ENCODE measurements at places on chromosomes 5 and 9.

GRCh38 chr5:912280-913091 is 19.8 kb downstream of the TRIP13 start:
- H3K27me3 ChIP-seq, result no peaks in the 10 kb centered on the region
- H3K4me3 ChIP-seq, result no peak overlapping the region
- no peak for DNase-seq
- H3K27ac ChIP-seq, result peak overlapping the region; percentile 57

DNA sequence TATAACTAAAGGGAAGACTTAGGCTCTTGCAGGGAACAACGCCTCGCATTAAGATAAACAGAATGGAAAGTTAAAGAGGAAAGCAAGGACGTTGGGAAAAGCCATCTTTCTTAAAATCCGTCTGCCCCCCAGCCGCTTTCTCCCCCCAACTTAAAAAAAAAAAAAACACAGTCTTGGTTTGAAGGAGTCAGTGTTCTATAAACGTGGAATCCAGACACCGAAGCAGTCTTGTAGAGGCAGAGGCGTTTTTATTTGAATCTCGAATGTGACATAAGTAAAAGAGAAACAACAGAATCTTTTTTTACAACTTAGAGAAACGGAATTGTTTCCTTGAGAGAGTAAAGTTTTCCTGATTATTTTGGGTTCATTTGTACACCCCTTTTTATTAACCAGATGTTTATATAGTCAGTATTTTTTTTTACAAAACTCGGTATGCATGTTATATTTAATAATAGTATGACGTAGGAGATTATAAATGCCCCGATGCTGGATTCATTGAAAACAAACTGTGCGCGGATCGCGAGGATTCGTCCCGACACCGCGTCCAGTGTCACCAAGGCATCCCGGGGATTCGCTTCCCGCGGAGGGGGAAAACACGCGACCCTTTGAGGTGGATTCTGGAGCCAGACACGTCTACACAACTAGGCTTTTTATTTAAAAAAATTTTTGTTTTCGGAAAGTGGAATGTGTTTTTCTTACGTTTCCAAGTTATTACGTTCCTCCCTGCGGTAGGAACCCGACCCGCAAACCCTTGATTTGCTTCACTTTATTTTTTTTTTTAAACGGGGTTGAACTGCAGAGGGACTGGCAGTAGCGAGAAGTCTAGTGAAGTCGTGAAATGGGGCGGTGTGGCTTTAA is 6.7 kb downstream of the PTCH1 start:
- no peak for DNase-seq
- H3K4me3 ChIP-seq, result peak overlapping the region; percentile 93
- H3K27me3 ChIP-seq, result peaks cover 31% of the 10 kb centered on the region
- H3K36me3 ChIP-seq, result no peaks in the 10 kb centered on the region
- H3K27ac ChIP-seq, result peak overlapping the region; percentile 99

GRCh38 chr9:16670791-16671190 is 199.7 kb downstream of the BNC2 start:
- H3K27me3 ChIP-seq, result no peaks in the 10 kb centered on the region
- H3K27ac ChIP-seq, result no peak overlapping the region
- H3K4me3 ChIP-seq, result no peak overlapping the region
- peaks cover 23% of the 10 kb centered on the region for H3K4me1 ChIP-seq
- no peaks in the 10 kb centered on the region for H3K36me3 ChIP-seq

- no peak overlapping the region for H3K4me3 ChIP-seq
- no peaks in the 10 kb centered on the region for H3K27me3 ChIP-seq
- H3K36me3 ChIP-seq, result peaks cover 32% of the 10 kb centered on the region
- H3K4me1 ChIP-seq, result no peaks in the 10 kb centered on the region
Observed at GRCh38 chr9:128180001-128180400, 11.4 kb downstream of the CIZ1 start.

GRCh38 chr5:109351988-109352864 is 57.5 kb downstream of the PJA2 start:
- no peak for DNase-seq
- H3K36me3 ChIP-seq, result no peaks in the 10 kb centered on the region
- H3K27ac ChIP-seq, result no peak overlapping the region
- no peaks in the 10 kb centered on the region for H3K27me3 ChIP-seq
- no peak overlapping the region for H3K4me3 ChIP-seq
- no peaks in the 10 kb centered on the region for H3K4me1 ChIP-seq

DNA sequence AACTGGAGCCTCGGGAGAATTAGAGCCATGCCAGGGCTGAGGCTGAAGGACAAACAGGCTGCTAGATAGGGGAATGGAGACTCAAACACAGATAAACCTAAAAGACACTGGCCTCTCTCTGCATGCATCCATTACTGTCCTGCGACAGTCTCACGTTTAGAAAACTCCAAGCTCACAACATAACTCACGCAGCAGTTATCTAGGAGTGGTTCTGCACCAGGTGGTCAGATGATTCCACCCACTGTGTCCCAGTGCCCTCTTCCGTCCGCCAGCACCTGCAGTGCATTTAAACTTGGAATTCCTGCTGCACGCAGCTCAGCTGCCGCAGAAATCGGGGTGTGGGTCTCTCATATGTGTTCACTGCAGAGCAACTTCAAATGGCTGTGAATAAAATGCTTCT is 272.6 kb upstream of the IRX2 start:
- H3K4me1 ChIP-seq, result peaks cover 19% of the 10 kb centered on the region
- DNase-seq, result no peak
- no peaks in the 10 kb centered on the region for H3K36me3 ChIP-seq
- no peak overlapping the region for H3K4me3 ChIP-seq
- H3K27ac ChIP-seq, result no peak overlapping the region

GRCh38 chr5:145855763-145856267 is 17.0 kb downstream of the GRXCR2 start:
- no peaks in the 10 kb centered on the region for H3K27me3 ChIP-seq
- H3K36me3 ChIP-seq, result no peaks in the 10 kb centered on the region
- peaks cover 24% of the 10 kb centered on the region for H3K4me1 ChIP-seq
- DNase-seq, result no peak

DNA sequence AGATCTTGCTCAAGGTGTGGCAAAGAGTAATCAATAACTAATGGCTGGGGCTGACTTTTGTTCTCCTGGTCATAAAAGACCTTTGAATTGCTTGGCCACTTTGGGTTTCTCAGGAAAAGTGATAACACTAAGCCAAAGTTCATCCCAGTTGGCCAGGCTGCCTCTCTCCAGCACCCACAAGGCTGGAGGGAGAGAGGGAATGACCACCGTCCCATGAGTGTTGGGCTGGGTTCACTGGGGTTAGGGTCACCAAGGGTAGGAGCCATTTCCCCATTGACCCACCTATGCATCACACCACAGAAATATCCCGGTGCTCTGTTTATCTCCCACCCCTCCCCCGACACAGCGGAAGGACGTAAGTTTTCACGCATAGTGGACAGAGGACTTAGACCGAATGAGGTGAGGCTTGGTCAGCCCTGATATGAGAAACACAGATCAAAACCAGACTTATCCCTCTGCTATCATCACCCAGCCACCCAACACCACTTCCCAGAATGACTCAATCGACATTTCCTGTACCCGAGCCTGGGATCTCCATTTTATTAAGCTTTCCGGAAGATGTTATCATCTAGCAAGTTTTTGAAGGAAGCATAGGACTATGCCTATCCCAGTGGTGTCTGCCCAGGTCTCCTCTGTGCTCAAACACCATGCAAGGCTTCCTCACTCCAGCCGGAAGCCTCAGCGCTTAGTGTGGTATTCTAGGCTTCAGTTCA is 27.0 kb upstream of the PPARGC1B start:
- no peaks in the 10 kb centered on the region for H3K36me3 ChIP-seq
- H3K27ac ChIP-seq, result no peak overlapping the region
- H3K4me3 ChIP-seq, result no peak overlapping the region

- no peaks in the 10 kb centered on the region for H3K27me3 ChIP-seq
- H3K36me3 ChIP-seq, result peaks cover 24% of the 10 kb centered on the region
- H3K27ac ChIP-seq, result no peak overlapping the region
- H3K4me3 ChIP-seq, result no peak overlapping the region
Observed at GRCh38 chr9:36064448-36065037, 27.8 kb downstream of the RECK start.

DNA sequence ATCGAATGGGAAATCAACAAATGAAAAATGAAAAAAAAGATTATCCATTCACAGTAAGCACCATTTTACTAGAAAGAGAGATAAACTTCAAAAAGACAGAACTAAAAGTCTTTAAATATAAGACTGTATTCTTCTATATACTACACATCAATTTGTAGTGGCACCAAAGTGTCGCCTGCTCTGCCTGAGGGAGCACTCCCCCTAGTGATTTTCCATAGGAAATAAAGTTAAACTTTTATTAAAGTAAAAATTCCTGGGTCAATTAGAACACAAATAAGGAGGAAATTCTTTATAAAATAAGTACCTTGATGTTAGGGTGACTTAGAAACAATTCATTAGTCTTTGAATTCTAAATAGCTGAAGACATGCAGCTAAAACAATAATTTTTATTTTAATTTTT is 9.7 kb downstream of the RAD1 start:
- no peak overlapping the region for H3K4me3 ChIP-seq
- H3K27ac ChIP-seq, result no peak overlapping the region
- no peaks in the 10 kb centered on the region for H3K27me3 ChIP-seq
- peaks cover 5% of the 10 kb centered on the region for H3K4me1 ChIP-seq
- DNase-seq, result no peak

GRCh38 chr5:95283761-95284571 is 928 bp downstream of the MCTP1 start:
- peaks cover 24% of the 10 kb centered on the region for H3K27me3 ChIP-seq
- no peaks in the 10 kb centered on the region for H3K36me3 ChIP-seq
- H3K4me3 ChIP-seq, result peak overlapping the region; percentile 73
- H3K4me1 ChIP-seq, result peaks cover 52% of the 10 kb centered on the region
- peak; percentile 73 for DNase-seq

- no peaks in the 10 kb centered on the region for H3K36me3 ChIP-seq
- no peak overlapping the region for H3K27ac ChIP-seq
- no peaks in the 10 kb centered on the region for H3K4me1 ChIP-seq
- no peak overlapping the region for H3K4me3 ChIP-seq
Observed at GRCh38 chr5:55902696-55903095, 51.5 kb downstream of the IL31RA start.

GRCh38 chr5:144313147-144313726 is 142.6 kb downstream of the KCTD16 start:
- peaks cover 2% of the 10 kb centered on the region for H3K27me3 ChIP-seq
- no peaks in the 10 kb centered on the region for H3K36me3 ChIP-seq
- no peak overlapping the region for H3K27ac ChIP-seq
- no peak overlapping the region for H3K4me3 ChIP-seq
- no peak for DNase-seq

DNA sequence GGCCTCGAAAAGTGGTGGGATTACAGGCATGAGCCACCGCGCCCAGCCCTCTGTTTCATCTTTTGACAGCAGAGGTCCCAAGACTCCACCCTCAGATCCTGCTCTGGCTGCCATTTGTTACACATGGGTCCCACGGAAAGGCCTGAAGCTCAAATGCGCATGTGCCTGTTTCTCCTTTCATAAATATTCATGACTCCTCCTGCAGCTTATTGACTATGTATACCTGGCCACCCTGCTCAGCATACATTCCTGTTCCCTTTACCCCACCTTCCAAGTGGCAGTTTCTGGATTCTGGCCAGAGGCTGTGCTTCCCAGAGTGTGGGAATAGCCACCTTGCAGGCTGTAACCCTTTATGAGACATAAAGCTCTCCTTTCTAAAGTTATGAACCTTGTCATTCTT is 46.5 kb downstream of the AUH start:
- peaks cover 6% of the 10 kb centered on the region for H3K36me3 ChIP-seq
- DNase-seq, result peak; percentile 37
- H3K4me3 ChIP-seq, result no peak overlapping the region
- H3K27ac ChIP-seq, result no peak overlapping the region

DNA sequence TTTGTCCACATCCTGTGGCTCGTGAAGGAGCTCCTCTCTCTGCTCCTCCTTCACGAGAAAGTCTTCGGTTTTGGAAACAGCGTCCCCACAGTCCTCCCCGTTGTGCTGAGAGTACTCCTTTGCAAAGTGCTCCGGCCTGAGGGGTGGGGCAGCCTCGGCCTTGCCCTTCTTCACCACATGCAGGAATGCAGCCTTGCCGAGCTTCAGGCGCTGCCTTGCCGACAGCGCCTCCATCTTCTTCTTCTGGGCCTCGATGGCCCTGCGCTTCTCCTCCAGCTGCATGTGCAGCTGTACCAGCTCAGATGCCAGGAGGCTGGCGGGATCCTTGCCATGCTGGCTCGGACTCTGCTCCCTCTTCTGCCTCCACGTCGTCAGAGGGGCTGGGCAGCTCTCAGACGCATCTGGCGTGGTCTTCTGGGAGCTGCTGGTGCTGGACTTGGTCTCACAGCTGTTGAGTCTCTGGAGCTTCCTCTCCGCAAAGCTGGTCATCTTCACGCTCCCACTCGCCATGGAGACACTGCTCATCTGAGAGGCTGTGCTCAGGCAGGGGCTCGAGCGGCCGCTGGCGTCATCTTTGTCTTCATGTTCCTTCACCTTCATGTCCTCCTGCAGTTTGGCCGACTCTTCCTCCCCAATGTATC is 85.5 kb downstream of the CAMSAP1 start:
- H3K27me3 ChIP-seq, result no peaks in the 10 kb centered on the region
- no peak for DNase-seq
- peak overlapping the region; percentile 80 for H3K27ac ChIP-seq
- H3K36me3 ChIP-seq, result peaks cover 69% of the 10 kb centered on the region
- no peak overlapping the region for H3K4me3 ChIP-seq

GRCh38 chr5:27969157-27969556 is 930.8 kb upstream of the CDH9 start:
- H3K36me3 ChIP-seq, result peaks cover 9% of the 10 kb centered on the region
- no peak overlapping the region for H3K4me3 ChIP-seq
- H3K4me1 ChIP-seq, result no peaks in the 10 kb centered on the region
- no peak overlapping the region for H3K27ac ChIP-seq

GRCh38 chr5:141532726-141533125 is 43.8 kb downstream of the PCDHGC5 start:
- no peaks in the 10 kb centered on the region for H3K4me1 ChIP-seq
- peaks cover 30% of the 10 kb centered on the region for H3K36me3 ChIP-seq
- no peak for DNase-seq
- no peak overlapping the region for H3K27ac ChIP-seq
- H3K4me3 ChIP-seq, result no peak overlapping the region

GRCh38 chr9:17723656-17724055 is 144.8 kb downstream of the SH3GL2 start:
- DNase-seq, result no peak
- peaks cover 13% of the 10 kb centered on the region for H3K36me3 ChIP-seq
- H3K4me3 ChIP-seq, result no peak overlapping the region
- no peaks in the 10 kb centered on the region for H3K27me3 ChIP-seq

DNA sequence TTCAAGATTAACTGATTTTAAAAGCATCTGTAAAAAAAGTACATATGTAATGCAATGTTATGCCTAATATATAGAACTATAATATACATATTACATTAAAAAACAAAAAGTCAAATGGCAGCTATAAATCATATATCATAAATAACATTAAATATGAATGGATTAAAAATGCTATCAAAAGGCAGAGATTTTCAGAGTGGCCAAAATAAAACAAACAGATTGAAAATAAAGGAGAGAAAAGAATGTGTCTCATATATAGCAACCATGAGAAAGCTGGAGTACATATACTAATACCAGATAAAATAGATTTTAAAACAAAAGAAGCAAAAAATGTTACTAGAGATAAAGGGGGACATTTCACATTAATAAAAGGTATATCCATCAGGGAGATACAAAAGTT is 38.5 kb downstream of the S1PR3 start:
- DNase-seq, result no peak
- peaks cover 27% of the 10 kb centered on the region for H3K36me3 ChIP-seq
- no peak overlapping the region for H3K4me3 ChIP-seq
- no peaks in the 10 kb centered on the region for H3K27me3 ChIP-seq
- H3K27ac ChIP-seq, result no peak overlapping the region
